ENCODE measurements at places on chromosomes 7 and 10. TPM values are rescaled to one million over a fixed set of nuclear protein-coding genes. Genes with fewer than 3 reads are reported as not detected.

C10orf90 gene
- 0.19 TPM for total RNA-seq

RARRES2 gene
- total RNA-seq: not detected

PRSS2 gene
- not detected for total RNA-seq

PYROXD2 gene
- 4.2 TPM for total RNA-seq

LOXL4 gene
- 0.27 TPM for total RNA-seq

LRRC18 gene
- total RNA-seq: 0.06 TPM

PKD2L1 gene
- total RNA-seq: not detected

SLC18A2 gene
- 0.02 TPM for total RNA-seq

RNF32 gene
- 3.8 TPM for total RNA-seq

RELN gene
- total RNA-seq: not detected

KLF14 gene
- 0.64 TPM for total RNA-seq

STOX1 gene
- 0.66 TPM for total RNA-seq

LIPF gene
- not detected for total RNA-seq

SPDYE2B gene
- not detected for total RNA-seq

FAM25C gene
- not detected for total RNA-seq

TUBAL3 gene
- not detected for total RNA-seq

CCL24 gene
- not detected for total RNA-seq

SFTPA1 gene
- not detected for total RNA-seq

PANK1 gene
- total RNA-seq: 6.5 TPM

SLC26A5 gene
- not detected for total RNA-seq

Data from H4 (cell line).